ENCODE measurements at places on chromosomes 3 and 15.

- DNase-seq = no peak
Measured at GRCh38 chr15:66038387-66039116, 169.3 kb downstream of the RAB11A start.

- DNase-seq = no peak
Measured at GRCh38 chr3:4562595-4562994, 69.4 kb downstream of the ITPR1 start.

DNA sequence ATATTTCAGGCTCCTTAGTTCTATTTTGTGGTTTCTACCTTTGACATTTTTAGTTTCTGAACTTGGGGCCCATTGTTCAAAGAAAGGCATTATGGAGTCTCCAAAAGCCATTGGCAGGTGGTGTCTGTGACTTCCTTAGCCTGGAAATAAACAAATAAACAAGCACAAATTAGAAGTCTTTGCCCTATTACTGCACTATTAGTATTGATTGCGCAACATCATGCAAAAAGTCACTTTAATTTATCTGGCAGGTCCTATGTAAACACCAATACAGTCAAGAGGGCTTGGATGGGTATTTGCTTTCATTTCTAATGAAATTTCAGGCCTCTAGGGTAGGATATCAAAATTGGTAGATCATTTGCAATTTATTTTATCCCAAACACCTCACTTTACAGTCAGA lies 85.6 kb downstream of the LPP start:
- DNase-seq = no peak

DNA sequence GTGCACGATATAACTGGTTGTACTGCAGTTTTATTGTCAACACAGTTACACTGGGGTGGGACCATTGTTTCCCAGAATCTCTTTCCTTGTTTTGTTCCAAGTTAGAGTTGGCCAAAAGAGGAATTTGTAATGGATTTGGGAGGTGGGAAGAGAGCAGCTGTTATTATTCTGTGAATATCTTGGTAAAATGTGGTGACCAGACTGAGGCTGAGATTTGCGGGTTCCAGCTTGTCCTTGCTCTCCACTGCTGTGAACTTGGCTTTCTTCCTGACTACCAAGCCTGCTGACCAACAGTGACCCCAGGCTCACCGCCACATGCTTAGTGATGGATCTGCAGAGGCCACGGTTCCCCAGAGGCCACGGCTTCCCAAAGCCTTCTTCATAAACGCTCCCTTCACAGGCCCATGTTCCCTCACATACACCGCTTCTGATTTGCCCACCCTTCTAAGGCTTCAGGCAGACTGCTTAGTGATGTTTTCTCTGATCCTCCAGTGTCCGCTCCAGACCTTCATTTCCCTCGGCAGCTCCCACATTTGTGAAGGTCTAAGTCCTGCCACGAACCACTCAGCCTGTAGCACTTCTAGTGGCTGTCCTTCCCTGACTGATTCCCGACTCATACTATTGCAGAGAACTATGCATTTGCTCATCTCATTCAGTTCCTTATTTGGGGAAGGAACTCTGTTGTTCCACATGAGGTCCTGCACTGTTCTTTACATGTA lies 525.5 kb upstream of the RGMA start:
- DNase-seq = no peak

DNA sequence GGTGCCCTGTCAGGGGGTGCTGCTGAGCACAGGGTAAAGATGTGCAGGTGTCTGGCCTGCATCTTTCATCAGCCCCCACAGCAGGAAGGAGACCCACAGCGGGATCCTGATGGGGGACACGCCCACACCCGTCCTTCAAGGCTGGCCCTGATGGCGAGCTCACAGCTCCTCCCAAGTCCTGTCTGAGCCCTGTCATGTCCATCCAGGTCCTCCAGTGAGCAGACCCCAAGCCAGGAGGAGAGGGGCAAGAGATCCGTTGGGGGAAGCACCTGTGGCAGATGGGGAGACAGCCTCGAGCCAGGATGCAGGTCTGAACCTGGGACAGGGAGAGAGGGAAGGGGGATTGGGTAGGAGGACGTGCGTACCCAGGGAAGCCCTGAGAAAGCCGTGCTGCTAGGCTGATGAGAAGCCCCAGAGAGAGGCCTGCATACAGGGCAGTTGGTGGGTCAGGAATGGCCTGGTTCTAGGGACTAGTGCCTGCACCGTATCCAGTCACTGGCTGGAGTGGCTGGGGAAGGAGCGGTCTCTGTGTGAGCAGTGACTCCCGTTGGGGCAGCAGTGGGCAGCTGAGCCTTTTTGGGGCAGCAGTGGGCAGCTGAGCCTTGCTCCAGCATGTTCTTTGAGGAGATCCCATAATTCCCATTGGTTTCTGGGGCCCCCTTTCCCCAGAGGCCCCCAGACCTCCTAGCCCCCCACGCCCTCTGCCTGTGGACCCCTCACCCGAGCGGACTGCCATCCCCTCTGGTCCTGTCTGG lies 133.3 kb upstream of the MEF2A start:
- DNase-seq = no peak

- DNase-seq = no peak
Measured at GRCh38 chr3:165636684-165637015, 200.6 kb downstream of the BCHE start.

DNA sequence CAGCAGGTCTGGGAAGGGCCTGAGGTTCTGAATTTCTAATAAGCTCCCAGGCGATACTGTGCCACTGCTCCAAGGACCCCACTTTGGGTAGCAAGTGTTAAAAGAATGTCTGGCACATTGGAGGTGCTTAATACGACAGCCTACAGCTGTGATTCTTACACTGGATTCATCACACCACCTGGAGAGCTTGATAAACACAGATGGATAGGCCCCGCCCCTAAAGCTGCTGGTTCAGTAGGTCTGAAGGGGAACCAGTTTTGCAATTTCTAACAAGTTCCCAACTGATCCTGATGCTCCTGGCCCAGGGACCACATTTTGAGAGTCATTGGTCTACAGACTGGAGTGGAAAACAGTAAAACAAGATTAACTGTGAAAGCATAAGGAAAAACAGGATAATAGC lies 124.8 kb upstream of the ST8SIA2 start:
- no peak for DNase-seq

- no peak for DNase-seq
Measured at GRCh38 chr3:170497207-170498095, 78.8 kb downstream of the CLDN11 start.

GRCh38 chr15:58019503-58020376 lies 45.8 kb downstream of the ALDH1A2 start:
- no peak for DNase-seq

DNA sequence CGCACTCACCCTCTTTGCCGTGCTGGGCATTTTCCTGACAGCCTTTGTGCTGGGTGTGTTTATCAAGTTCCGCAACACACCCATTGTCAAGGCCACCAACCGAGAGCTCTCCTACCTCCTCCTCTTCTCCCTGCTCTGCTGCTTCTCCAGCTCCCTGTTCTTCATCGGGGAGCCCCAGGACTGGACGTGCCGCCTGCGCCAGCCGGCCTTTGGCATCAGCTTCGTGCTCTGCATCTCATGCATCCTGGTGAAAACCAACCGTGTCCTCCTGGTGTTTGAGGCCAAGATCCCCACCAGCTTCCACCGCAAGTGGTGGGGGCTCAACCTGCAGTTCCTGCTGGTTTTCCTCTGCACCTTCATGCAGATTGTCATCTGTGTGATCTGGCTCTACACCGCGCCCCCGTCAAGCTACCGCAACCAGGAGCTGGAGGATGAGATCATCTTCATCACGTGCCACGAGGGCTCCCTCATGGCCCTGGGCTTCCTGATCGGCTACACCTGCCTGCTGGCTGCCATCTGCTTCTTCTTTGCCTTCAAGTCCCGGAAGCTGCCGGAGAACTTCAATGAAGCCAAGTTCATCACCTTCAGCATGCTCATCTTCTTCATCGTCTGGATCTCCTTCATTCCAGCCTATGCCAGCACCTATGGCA lies 41.1 kb upstream of the CSTA start:
- DNase-seq = no peak
